ENCODE measurements at places on chromosomes 16 and 17.

GRCh38 chr17:38658741-38659345 is 15.9 kb downstream of the EPOP start:
- no peak for DNase-seq

- peak; percentile 56 for DNase-seq
Measured at GRCh38 chr17:81040791-81041337, 5.9 kb downstream of the BAIAP2 start.

- DNase-seq = no peak
Measured at GRCh38 chr16:79639576-79640311, 39.2 kb upstream of the MAF start.

DNA sequence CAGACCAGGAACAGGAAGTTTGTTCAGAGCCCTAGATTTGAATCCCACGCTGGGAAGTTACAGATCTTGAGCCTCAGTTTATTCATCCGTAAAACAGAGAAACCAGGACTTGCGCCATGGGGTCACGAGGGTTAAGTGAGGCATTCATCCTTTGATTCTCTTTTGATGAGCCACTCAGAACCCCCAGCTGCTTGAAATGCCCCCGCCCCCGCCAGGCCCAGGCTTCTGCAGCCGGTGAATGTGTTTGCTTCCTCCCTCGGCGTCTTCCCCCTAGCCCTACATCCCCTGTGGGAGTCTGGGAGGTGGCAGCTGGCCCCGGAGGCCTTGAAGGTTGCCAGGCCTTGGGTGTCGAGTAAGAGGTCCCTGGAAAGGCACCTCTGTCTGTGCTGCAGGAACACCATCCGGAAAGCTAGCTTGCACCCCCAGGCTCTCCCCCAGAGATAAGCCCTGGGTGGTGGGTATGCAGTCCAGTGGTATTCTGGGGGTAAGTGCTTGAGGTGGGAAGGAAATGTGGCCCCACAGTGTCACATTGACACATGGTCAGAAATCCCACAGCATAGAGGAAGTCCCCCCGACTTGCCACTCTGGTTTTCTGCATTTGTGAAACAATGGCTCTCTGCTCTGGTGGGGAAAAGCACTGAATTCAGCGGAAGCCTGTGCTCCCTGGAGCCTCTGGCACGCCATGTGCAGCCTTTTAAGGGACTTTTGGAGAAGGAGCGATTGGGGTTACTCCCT is 14.9 kb downstream of the IRF8 start:
- no peak for DNase-seq

DNA sequence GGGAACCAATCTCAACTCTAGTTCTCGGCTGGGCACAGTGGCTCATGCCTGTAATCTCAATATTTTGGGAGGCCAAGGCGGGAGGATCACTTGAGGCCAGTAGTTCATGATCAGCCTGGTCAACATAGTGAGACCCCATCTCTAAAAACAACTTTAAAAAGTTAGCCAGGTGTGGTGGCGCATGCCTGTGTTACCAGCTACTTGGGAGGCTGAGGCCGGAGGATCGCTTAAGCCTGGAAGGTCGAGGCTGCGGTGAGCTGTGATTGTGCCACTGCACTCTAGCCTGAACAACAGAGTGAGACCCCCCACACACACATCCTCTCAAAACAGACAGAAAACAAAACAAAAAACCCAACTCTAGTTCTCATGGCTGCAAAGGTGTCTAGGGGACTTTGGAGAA is 4.9 kb downstream of the THRA start:
- DNase-seq = no peak

- DNase-seq = no peak
Measured at GRCh38 chr17:75433218-75433783, 23.1 kb upstream of the TMEM94 start.

GRCh38 chr17:81655378-81656117 is 794 bp downstream of the PDE6G start:
- DNase-seq = no peak

- peak; percentile 10 for DNase-seq
Measured at GRCh38 chr16:65975049-65975708, 391.3 kb upstream of the CDH5 start.

DNA sequence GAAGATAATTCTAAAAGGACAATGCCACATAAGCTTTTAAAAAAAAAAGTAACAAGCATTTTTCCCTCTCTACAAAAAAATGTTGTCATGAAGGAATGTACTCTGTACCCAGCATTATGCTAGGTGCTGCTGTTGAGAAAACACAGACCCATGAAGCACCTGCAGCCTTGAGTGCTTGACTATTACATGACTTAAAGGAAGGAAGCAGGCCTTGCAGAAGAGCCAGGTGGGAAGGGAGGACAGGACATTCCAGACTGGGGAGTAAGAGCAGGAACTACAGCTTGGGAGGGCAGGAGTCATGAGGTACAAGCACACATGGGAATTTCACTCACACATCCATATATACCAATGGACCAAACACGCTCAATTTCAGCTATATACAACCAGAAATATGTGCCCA is 3.8 kb downstream of the MYO1D start:
- DNase-seq = no peak

GRCh38 chr17:260031-260791 is 78.8 kb upstream of the DOC2B start:
- no peak for DNase-seq

DNA sequence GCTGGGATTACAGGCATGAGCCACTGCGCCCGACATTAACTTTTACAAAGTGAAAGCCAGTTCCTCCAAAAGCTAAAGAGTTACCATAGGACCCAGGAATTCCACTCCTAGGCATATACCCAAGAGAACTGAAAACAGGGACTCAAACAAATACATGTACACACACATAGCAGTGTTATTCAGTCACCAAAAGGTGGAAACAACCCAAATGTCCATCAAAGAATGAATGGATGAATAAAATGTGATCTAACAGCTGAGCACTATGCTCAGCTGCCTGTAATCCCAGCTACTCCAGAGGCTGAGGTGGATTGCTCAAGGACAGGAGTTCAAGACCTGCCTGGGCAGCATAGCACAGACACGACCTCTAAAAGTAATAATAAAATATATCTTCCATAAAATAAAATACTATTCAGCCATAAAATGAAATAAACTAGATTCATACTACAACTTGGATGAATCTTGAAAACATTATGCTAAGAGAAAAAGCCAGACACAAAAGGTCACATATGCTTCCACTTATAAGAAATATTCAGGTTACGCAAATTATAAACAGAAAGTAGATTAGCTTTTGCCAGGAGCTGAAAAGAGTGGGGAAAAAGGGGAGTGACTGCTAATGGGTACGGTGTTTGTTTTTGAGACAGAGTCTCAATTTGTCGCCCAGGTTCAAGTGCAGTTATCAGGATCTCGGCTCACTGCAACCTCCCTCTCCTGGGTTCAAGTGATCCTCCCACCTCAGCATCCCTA is 9.3 kb upstream of the USP7 start:
- no peak for DNase-seq

GRCh38 chr16:69553332-69553731 is 12.4 kb upstream of the NFAT5 start:
- DNase-seq = no peak

DNA sequence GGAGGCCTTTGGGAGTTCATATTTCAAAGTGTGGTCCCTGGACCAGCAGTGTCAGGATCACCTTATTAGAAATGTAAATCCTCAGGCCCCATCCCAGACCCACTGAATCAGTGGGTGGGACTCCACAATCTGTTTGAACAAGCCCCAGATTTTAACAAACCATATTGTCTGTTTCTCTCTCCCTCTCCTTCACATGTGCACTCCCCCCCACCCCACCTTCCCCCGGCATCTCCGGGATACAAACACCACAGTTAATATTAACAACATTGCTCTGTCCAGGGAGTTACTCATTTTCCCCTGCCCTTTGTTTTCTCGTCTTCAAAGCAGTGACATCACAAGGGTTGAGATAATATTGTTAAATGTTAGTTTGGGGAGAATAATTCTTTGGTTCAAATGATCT is 127.3 kb downstream of the KATNIP start:
- no peak for DNase-seq

DNA sequence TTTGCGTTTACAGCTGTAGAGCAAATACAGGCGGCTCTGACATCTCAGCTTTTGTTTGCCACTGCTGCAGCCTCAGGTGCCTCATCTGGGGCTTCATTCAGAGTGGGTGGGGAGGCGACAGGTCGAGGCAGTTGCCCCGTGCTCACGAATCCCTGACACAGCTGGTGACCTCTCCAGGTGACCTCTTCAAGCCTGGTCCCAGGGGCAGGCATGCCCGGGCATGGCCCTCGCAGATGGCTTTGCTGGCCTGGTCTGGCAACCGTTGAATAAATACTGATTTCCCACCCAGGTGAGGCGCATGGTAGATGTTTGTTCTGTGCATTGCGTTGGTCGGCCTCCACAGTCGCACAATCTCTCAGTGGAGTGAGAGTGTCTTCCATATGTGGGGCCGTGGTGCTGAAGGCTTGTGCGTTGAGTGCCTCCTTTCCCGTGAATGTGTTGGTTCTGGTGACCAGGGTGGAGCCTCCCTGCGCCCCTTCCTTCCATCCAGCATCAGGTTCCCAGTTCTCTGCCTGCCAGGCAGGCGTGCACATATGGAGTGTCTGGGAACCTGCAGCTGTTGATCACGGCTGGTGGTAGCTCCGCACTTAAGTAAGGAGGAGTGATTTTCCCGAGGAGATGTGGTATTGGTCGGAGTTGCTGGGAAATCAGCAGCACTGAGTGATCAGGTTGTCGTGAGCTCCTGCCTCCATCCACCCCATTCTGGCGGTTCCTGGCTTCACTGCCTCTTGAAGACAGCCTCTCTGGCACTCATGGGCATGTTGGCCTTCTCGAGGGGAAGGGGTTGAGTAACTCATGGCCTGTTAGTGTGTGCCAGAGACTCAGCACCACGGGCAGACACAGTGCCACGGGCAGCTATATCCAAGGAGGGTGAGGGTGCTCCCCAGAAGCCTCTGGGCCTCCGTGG is 149.7 kb downstream of the RPTOR start:
- DNase-seq = no peak

GRCh38 chr16:16075488-16076422 is 126.3 kb downstream of the ABCC1 start:
- no peak for DNase-seq

- DNase-seq = peak; percentile 75
Measured at GRCh38 chr17:75778861-75779249, 5.8 kb upstream of the UNK start.
